ENCODE measurements at places on chromosomes 5 and 9. TPM values are rescaled to one million over a fixed set of nuclear protein-coding genes. Genes with fewer than 3 reads are reported as not detected.
A peak's percentile ranks its signal among the peaks of the same experiment; 100 is the strongest.

- no peak overlapping the region for H3K4me3 ChIP-seq
- H3K27ac ChIP-seq = no peak overlapping the region
- H3K4me1 ChIP-seq = peaks cover 5% of the 10 kb centered on the region
- DNase-seq = no peak
- no peaks in the 10 kb centered on the region for H3K36me3 ChIP-seq
Observed at GRCh38 chr5:91114658-91115057, 268.5 kb downstream of the ARRDC3 start.

- peaks cover 12% of the 10 kb centered on the region for H3K4me1 ChIP-seq
- no peak for DNase-seq
- H3K27me3 ChIP-seq = peaks cover 18% of the 10 kb centered on the region
- no peak overlapping the region for H3K27ac ChIP-seq
Observed at GRCh38 chr5:77016962-77017361, 13.2 kb upstream of the AGGF1 start.

GRCh38 chr5:99005506-99005905 lies 76.7 kb upstream of the CHD1 start:
- no peaks in the 10 kb centered on the region for H3K36me3 ChIP-seq
- H3K27ac ChIP-seq = no peak overlapping the region
- DNase-seq = no peak
- peaks cover 4% of the 10 kb centered on the region for H3K4me1 ChIP-seq
- no peak overlapping the region for H3K4me3 ChIP-seq

GRCh38 chr5:58825899-58826298 lies 243.0 kb downstream of the RAB3C start:
- H3K36me3 ChIP-seq = no peaks in the 10 kb centered on the region
- no peak overlapping the region for H3K27ac ChIP-seq
- DNase-seq = no peak
- peaks cover 14% of the 10 kb centered on the region for H3K27me3 ChIP-seq
- H3K4me1 ChIP-seq = no peaks in the 10 kb centered on the region

- no peaks in the 10 kb centered on the region for H3K36me3 ChIP-seq
- peaks cover 77% of the 10 kb centered on the region for H3K27me3 ChIP-seq
- H3K4me3 ChIP-seq = peak overlapping the region; percentile 75
Observed at GRCh38 chr5:83474161-83474796, 2.7 kb downstream of the VCAN start.

GRCh38 chr5:73104326-73104725 lies 16.0 kb upstream of the TMEM171 start:
- DNase-seq = no peak
- peaks cover 29% of the 10 kb centered on the region for H3K27me3 ChIP-seq
- H3K4me1 ChIP-seq = no peaks in the 10 kb centered on the region

DNA sequence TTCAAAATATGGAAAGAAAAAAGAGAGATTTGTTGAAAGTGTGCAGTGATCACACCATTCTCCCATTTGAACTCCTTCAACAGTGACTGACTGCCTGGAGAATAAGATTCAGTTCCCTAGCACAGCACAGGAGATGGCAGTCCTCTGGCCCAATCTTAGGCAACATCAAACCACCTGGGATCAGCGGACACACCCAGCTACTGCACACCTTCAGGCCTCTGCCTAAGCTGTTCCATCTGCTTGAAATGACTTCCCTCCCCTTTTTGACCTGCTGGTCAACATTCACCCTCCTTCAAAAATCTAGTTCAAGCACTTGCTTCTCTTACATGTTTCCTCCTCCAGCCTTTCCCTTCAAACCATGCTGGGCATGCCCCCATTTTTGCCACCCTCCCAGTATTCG lies 4.5 kb downstream of the MAPK9 start:
- peaks cover 58% of the 10 kb centered on the region for H3K36me3 ChIP-seq
- no peak for DNase-seq
- no peak overlapping the region for H3K27ac ChIP-seq
- no peak overlapping the region for H3K4me3 ChIP-seq

- no peak overlapping the region for H3K27ac ChIP-seq
- H3K4me1 ChIP-seq = peaks cover 19% of the 10 kb centered on the region
- no peak for DNase-seq
- peaks cover 30% of the 10 kb centered on the region for H3K36me3 ChIP-seq
Observed at GRCh38 chr5:142132916-142133315, 24.3 kb downstream of the NDFIP1 start.

GRCh38 chr5:151021746-151022145 lies 1.4 kb downstream of the GPX3 start:
- H3K4me1 ChIP-seq = peaks cover 9% of the 10 kb centered on the region
- DNase-seq = no peak
- H3K27ac ChIP-seq = no peak overlapping the region
- peaks cover 35% of the 10 kb centered on the region for H3K36me3 ChIP-seq
- H3K27me3 ChIP-seq = peaks cover 8% of the 10 kb centered on the region

DNA sequence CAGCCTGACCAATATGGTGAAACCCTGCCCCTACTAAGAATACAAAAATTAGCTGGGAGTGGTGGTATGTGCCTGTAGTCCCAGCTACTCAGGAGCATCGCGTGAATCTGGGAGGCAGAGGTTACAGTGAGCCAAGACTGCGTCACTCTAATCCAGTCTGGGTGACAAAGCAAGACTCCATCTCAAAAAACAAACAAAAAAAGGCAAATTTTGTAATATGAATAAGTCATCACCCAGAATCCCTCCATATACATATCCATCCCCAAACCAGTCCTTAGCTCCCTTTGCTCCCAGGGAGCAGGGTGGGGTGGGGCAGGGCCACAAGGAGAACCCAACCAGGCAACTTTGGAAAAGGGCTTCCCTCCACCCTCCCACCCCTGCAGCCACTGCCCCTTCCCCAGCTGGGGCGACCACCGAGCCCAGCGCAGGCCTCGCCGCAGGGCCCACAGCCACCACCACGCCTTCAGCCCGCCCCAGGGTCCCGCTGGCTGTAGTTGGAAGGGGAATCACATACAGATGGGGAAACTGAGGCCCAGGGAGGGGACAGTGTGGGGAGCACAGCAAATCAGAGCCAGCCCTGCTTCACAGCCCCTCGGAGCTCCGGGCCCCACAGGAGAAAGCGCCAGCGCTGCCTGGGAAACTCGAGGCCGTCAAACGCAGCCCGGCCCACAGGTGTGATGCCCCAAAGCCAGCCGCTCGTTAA lies 7.8 kb downstream of the NOTCH1 start:
- H3K36me3 ChIP-seq = peaks cover 24% of the 10 kb centered on the region
- H3K27ac ChIP-seq = peak overlapping the region; percentile 99
- peak overlapping the region; percentile 70 for H3K4me3 ChIP-seq
- peaks cover 75% of the 10 kb centered on the region for H3K4me1 ChIP-seq
- no peak for DNase-seq

DNA sequence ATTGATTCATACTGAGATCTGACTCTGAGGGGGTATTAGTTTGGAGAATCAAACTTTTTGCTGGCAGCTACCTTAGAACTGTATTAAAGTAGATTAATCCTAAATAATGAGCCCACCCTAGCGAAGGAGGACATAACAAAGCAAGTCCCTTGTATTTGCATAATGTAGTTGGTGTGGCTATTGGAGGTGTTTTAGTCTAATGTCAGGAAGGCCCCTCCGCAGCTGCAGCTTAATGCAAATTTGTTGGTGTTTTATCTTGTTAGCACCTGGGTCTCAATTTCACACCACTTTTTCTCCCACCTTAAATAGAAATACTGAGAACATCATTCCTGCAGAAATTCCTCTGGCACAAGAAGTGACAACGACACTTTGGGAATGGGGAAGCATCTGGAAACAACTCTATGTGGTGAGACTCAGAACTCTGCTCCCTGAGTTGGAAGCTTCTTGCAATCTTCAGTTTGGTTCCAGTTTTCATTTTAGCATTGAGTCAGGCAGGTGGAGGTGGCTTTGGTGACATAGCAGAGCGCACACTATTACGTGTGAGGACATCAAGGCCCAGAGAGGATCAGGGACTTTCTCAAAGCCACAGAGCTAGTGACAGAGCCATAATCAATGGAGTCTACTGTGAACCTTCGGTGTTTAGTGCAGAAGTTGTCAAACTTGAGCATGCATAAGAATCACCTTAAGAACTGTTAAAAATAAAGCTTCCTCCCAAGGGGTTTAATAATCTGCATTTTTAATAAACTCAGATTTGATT lies 33.9 kb downstream of the DOCK2 start:
- H3K36me3 ChIP-seq = peaks cover 59% of the 10 kb centered on the region
- H3K4me1 ChIP-seq = peaks cover 20% of the 10 kb centered on the region
- no peak overlapping the region for H3K4me3 ChIP-seq
- H3K27ac ChIP-seq = no peak overlapping the region
- DNase-seq = no peak

Gene RICTOR
- 56.4 TPM for total RNA-seq

Gene TBC1D2
- 11.0 TPM for total RNA-seq

Gene ANKRD33B
- total RNA-seq = 9.5 TPM

Gene DBH
- not detected for total RNA-seq

Gene FCN1
- not detected for total RNA-seq

Gene HRH2
- total RNA-seq = 13.7 TPM
